T-cell (primary cell): ENCODE measurements at places on chromosomes 4 and X.

DNA sequence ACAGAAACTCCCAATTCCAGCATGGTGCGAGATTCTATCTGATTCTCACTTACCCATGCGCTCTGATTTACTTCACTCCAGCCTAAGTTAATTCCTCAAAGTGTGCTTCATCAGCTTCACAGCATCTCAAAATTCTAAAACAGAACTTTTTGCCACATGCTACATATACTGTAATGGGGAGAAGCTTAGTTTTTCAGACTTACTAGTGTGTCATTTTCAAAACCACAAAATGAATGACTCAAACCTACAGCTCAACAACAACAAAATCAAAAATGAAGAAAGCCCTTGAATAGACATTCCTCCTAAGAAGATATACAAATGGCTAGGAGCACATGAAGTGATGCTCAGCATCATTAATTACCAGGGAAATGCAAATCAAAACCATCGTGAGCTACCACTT is 14.9 kb downstream of the IRF2 start:
- DNase-seq, result no peak
- H3K4me1 ChIP-seq, result peaks cover 15% of the 10 kb centered on the region
- H3K27ac ChIP-seq, result no peak overlapping the region
- H3K4me3 ChIP-seq, result no peak overlapping the region
- no peaks in the 10 kb centered on the region for H3K27me3 ChIP-seq

DNA sequence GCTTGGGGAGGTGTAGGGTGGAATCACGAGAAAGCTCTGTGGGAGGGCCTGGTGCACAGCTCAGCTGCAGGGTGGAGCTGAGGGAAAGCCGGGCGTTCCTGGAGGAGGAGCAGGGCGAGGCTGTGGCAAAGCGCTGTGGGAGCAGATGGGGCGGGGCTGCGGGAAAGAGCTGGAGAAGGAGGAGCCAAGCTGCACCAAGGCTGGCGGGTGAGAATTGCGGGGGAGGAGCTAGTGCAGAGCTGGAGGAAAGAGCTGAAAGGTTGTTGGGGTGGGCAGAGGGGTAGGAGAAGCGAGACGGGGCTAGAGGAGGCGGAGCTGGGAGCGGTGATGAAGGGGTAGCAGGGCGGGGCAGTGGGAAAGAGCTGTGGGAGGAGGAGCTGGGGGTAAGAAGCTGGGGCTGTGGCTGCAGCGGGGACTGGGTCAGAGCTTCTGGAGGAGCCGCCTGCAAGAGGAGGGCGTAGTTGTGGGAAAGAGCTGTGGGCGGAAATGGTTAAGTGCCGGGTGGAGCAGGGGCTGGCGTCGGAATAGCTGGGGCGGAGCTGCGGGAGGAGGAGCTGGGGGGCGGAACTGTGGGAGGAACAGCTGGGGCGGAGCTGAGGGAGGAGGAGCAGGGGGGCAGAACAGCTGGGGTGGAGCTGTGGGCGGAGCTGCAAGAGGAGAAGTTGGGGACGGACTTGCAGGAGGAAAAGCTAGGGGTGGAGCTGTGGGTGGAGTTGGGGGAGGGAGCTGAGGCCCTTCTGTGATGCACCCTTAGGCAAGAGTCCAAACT is 1.8 kb upstream of the EOLA2 start:
- H3K36me3 ChIP-seq, result no peaks in the 10 kb centered on the region
- H3K27ac ChIP-seq, result peak overlapping the region; percentile 70
- no peaks in the 10 kb centered on the region for H3K27me3 ChIP-seq
- H3K4me3 ChIP-seq, result peak overlapping the region; percentile 57

- no peaks in the 10 kb centered on the region for H3K36me3 ChIP-seq
- H3K4me3 ChIP-seq, result no peak overlapping the region
- no peaks in the 10 kb centered on the region for H3K27me3 ChIP-seq
- H3K27ac ChIP-seq, result no peak overlapping the region
- H3K4me1 ChIP-seq, result no peaks in the 10 kb centered on the region
These were observed 580.2 kb downstream of the SPRY1 start for GRCh38 chr4:123976819-123977218.

DNA sequence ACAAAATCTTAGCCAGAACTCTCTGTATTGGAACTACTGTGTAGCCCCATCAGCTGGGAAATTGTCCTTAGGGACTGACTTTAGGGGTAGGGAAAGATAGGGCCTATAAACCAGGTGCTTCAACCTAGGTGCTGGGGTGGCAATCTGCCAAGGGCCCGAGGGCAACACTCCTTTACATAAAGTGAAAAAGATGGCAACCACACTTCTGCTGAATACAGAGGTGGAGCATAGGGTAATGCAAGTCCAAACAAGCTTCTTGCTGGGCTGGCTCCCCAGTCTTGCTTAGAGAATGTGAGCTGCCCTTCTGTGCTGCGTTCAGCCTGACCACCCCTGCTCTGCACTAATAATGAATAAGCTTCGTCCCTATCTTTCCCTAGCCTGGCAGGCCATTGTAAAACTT is 9.8 kb downstream of the ZBTB33 start:
- H3K4me1 ChIP-seq, result no peaks in the 10 kb centered on the region
- H3K27me3 ChIP-seq, result no peaks in the 10 kb centered on the region
- H3K36me3 ChIP-seq, result no peaks in the 10 kb centered on the region
- no peak overlapping the region for H3K27ac ChIP-seq
- no peak overlapping the region for H3K4me3 ChIP-seq
- no peak for DNase-seq

- H3K27ac ChIP-seq, result peak overlapping the region; percentile 92
- H3K4me1 ChIP-seq, result peaks cover 78% of the 10 kb centered on the region
- H3K4me3 ChIP-seq, result peak overlapping the region; percentile 26
- no peaks in the 10 kb centered on the region for H3K27me3 ChIP-seq
- no peaks in the 10 kb centered on the region for H3K36me3 ChIP-seq
These were observed 4.5 kb upstream of the CXCR3 start for GRCh38 chrX:71622576-71623450.

GRCh38 chr4:110508827-110509710 is 33.1 kb downstream of the ENPEP start:
- H3K27me3 ChIP-seq, result no peaks in the 10 kb centered on the region
- H3K4me3 ChIP-seq, result no peak overlapping the region
- H3K4me1 ChIP-seq, result no peaks in the 10 kb centered on the region
- no peaks in the 10 kb centered on the region for H3K36me3 ChIP-seq
- DNase-seq, result no peak

DNA sequence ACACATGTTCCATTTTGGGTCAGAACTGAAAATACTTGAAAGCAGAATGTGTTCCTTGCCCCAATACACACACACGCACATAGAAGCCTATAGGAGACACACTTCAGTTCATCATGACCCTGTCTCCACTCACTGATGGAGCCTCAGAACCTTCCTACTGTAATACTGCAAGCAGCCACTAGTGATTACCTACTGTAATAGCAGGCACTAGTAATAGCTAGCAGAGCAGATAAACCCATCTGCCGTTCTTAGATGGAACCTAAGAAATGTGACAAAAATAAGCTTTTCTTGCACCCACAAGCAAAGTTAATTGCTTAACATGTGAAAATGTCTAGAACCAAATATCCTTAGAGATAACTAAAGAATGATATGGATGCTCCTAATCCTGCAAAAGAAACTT is 13.6 kb downstream of the AMTN start:
- peaks cover 9% of the 10 kb centered on the region for H3K27me3 ChIP-seq
- H3K4me3 ChIP-seq, result no peak overlapping the region
- H3K4me1 ChIP-seq, result no peaks in the 10 kb centered on the region
- no peak overlapping the region for H3K27ac ChIP-seq
- no peaks in the 10 kb centered on the region for H3K36me3 ChIP-seq

GRCh38 chrX:12770440-12770839 is 20.8 kb upstream of the PRPS2 start:
- H3K4me1 ChIP-seq, result peaks cover 7% of the 10 kb centered on the region
- H3K27me3 ChIP-seq, result no peaks in the 10 kb centered on the region
- no peaks in the 10 kb centered on the region for H3K36me3 ChIP-seq
- H3K27ac ChIP-seq, result no peak overlapping the region

DNA sequence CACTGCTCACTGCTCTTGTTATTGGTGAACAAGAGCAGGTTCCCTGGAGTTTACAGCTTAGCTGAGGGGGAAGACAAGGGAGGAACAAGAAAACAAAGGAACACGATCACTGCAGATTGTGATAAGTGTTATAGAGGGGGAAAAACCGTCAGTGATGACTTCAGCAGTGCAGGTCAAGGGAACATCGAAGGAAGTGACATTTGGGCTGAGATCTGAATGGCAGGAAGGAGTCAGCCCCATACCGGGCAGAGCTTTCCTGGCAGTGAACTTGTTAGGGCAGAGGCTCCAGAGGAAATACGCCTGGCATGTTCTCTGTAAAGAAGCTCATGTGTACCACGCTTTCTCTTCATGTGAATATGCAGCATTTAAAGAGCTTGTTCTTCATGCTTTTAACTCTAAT is 78.1 kb downstream of the LDB2 start:
- peaks cover 2% of the 10 kb centered on the region for H3K4me1 ChIP-seq
- no peaks in the 10 kb centered on the region for H3K27me3 ChIP-seq
- H3K4me3 ChIP-seq, result no peak overlapping the region
- no peak for DNase-seq
- no peak overlapping the region for H3K27ac ChIP-seq
- H3K36me3 ChIP-seq, result no peaks in the 10 kb centered on the region

- no peak overlapping the region for H3K4me3 ChIP-seq
- H3K27ac ChIP-seq, result no peak overlapping the region
- H3K36me3 ChIP-seq, result no peaks in the 10 kb centered on the region
- no peak for DNase-seq
These were observed 1.6 kb upstream of the APBB2 start for GRCh38 chr4:41215969-41216293.

GRCh38 chrX:16606142-16606720 is 43.7 kb upstream of the S100G start:
- no peaks in the 10 kb centered on the region for H3K36me3 ChIP-seq
- no peak for DNase-seq
- no peak overlapping the region for H3K27ac ChIP-seq

- no peaks in the 10 kb centered on the region for H3K36me3 ChIP-seq
- H3K27ac ChIP-seq, result no peak overlapping the region
- no peak for DNase-seq
- H3K4me1 ChIP-seq, result no peaks in the 10 kb centered on the region
- no peaks in the 10 kb centered on the region for H3K27me3 ChIP-seq
These were observed 348.5 kb downstream of the MID1IP1 start for GRCh38 chrX:39149761-39150160.

DNA sequence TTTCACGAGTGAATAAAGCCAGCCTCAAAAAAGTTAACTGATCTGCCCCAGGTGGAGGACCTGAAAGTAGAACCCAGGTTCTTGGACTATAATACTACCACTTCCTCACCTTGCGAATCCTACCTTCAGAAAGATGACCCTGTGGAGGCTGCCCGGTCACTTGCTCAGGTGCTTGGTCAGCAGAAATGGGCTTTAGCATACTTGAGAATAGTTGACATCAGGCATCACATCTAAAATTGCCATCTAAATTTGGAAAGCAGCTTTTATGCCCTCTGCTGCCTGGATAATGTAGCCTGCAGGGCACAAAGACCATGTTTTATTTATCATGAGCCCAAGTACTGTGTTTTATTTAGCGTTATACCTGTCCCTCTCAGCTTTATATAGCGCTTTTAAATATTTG is 3.0 kb downstream of the BCLAF3 start:
- H3K27ac ChIP-seq, result no peak overlapping the region
- H3K36me3 ChIP-seq, result no peaks in the 10 kb centered on the region
- peaks cover 9% of the 10 kb centered on the region for H3K4me1 ChIP-seq
- H3K27me3 ChIP-seq, result no peaks in the 10 kb centered on the region
